Hepatocyte (in vitro differentiated cells): ENCODE measurements at places on chromosomes 11 and 22. TPM values are rescaled to one million over a fixed set of nuclear protein-coding genes. Genes with fewer than 3 reads are reported as not detected.

DNA sequence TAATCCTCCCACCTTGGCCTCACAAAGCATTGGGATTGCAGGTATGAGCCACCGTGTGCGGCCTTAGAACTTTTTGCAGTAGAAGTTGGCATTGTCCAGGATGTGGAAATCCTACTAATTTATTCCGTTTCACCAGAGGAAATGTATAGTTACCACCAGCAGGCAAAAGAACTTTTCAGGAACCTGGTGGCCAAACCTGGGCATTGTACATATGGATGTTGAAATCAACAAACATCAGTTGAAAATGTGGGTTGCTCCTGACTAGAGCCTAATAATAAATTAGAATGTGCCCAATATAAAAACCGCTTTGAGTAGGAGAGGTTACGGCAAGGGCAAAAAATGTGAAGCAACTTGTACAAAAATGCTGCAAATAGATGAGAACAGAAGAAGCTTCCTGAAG is 40.7 kb upstream of the XBP1 start:
- DNase-seq = no peak

GRCh38 chr11:73521621-73522020 is 76.3 kb downstream of the FAM168A start:
- DNase-seq = no peak

GRCh38 chr11:103581760-103582159 is 454.7 kb upstream of the DDI1 start:
- peak; percentile 17 for DNase-seq

GRCh38 chr11:113991170-113991569 is 16.3 kb downstream of the HTR3A start:
- DNase-seq = peak; percentile 77

GRCh38 chr11:100932474-100933100 is 197.0 kb downstream of the PGR start:
- peak; percentile 17 for DNase-seq

DNA sequence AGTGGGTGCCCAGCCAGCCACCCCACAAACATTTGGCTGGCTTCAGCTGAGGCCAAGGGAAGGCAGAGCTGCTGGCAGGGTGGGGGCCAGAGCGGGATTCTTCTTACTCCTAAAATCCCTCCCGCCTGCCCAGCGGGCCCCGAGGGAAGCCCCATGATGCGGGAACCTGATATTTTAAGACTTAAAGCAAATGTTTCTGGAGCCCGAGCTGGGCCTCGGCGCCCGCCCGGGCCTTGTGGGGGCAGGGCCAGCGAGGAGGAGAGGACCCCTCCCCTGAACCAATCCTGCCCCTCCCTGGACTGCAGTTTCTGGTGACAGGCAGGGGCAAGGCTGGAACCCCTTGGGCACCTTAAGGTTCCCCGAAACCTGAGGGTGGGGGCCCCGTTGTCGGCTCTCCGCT is 17.2 kb downstream of the GP1BB start:
- DNase-seq = no peak

- DNase-seq = no peak
Observed at GRCh38 chr11:26717771-26718170, 4.1 kb downstream of the SLC5A12 start.

DNA sequence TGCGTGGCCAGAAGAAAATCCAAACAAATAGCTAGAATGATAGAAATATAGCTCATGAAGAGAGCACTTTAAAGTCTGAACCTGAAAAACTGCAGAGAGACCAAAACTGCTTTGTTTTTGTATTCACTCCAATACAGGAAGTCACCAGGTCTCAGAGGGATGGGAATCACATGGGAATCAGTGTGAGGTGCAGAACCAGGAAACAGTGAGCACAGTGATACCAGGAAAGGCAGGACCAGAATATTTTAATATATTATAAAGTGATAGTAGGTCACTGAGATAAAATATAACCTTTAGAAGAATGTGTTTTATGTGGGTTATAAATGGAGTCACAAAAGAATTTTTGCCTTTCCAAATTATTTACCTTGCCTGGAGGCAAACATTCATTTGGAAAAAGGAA is 277.3 kb downstream of the CASP12 start:
- DNase-seq = no peak

- DNase-seq = no peak
Observed at GRCh38 chr11:74925281-74925680, 23.6 kb downstream of the XRRA1 start.

GRCh38 chr11:107821199-107821927 is 37.2 kb downstream of the SLC35F2 start:
- no peak for DNase-seq

- DNase-seq = no peak
Observed at GRCh38 chr11:111406091-111406490, 27.0 kb upstream of the POU2AF1 start.

GRCh38 chr11:72683782-72684200 is 9.6 kb upstream of the PDE2A start:
- DNase-seq = peak; percentile 70

GRCh38 chr22:39594411-39594810 is 23.9 kb downstream of the CACNA1I start:
- no peak for DNase-seq

DNA sequence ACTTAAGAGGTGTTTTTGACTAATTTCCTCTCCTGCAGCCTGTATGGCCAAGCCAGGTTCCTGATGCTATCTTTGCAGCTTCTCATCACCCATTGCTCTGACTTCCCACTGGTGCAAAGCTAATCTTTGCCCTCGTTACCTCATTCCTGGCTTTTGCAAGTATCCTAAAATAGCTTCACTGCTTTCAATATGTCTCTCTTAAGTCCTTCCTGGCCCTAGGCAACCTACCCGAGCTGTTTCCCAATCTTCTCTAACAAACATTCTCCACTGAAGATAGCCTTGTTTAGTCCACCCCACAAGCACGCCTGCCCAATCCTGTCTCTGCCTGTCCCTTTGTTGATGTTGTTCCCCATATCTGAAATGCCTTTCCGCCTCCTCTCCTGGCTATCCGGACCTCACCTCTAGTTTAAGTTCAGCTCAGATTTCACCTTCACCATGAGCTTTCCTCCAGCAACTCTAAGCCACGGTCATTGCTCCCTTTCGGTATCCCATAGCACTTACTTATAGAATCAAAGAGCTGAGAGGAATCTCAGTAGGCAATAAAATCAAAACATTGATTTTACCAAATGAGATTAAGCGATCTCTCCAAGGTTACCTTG is 30.1 kb upstream of the CECR2 start:
- no peak for DNase-seq

GRCh38 chr22:42261296-42261695 is 9.2 kb downstream of the TCF20 start:
- DNase-seq = no peak

DNA sequence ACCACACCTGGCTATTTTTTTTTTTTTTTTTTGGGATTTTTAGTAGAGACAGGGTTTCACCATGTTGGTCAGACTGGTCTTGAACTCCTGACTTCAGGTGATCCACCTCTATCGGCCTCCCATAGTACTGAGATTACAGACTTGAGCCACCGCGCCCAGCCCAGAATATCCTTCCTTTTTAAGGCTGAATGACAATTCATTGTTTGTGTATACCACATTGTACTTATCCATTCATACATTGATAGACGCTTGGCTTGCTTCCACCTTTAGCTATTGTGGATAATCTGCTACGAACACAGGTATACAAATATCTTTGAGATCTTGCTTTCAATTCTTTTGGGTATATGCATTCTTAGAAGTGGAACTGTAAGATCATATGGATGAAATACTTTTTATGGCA is 10.8 kb upstream of the RASSF10 start:
- DNase-seq = no peak

Gene ANO1
- total RNA-seq = 10.5 and 12.1 TPM in 2 replicates

Gene SLC22A12
- total RNA-seq = not detected in 2 replicates

Gene LRRC56
- 0.64 and 1.6 TPM in 2 replicates for total RNA-seq

Gene OR52N4
- not detected in 2 replicates for total RNA-seq

Gene HOATZ
- total RNA-seq = not detected in 2 replicates

Gene TRIM29
- 7.7 and 11.2 TPM in 2 replicates for total RNA-seq

Gene KCNJ11
- total RNA-seq = 2.5 and 10.5 TPM in 2 replicates

Gene HSPB2
- total RNA-seq = not detected in 2 replicates

Gene APOL5
- total RNA-seq = not detected in 2 replicates

Gene IL18
- total RNA-seq = 9.4 and 10.3 TPM in 2 replicates

Gene CHST1
- 1.3 and 2.9 TPM in 2 replicates for total RNA-seq

Gene DPP3
- 46.0 and 56.0 TPM in 2 replicates for total RNA-seq
